ENCODE measurements at places on chromosomes 1 and 21.

DNA sequence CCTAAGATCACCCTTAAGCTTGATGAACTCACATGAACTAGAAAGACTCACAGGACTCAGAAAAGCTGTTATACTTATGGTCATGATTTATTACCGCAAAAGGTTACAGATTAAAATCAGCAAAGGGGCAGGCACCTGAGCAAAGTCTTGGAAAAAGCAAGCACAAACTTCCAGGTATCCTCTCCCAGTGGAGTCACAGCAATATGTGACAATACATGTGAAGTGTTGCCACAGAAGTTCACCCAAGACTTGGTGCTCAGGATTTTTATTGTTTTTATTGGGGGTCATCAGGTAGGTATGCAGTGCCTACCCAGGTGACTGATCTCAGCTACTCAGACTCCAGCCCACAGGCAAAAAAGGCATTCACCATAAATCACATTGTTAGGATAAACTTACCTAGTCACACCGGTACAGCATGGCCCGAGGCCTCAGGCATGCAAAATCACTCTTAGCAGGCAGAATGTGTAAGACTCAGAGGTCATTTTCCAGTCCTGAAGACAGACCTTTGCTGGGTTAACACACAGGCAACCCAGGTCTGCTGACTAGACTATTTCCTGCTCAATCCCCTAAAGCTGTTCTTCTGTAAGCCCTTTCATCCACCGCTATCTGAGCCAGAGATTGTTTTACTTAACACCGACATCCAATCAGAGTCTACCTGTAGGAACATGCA is 55.6 kb downstream of the SSX2IP start:
- DNase-seq, result no peak

DNA sequence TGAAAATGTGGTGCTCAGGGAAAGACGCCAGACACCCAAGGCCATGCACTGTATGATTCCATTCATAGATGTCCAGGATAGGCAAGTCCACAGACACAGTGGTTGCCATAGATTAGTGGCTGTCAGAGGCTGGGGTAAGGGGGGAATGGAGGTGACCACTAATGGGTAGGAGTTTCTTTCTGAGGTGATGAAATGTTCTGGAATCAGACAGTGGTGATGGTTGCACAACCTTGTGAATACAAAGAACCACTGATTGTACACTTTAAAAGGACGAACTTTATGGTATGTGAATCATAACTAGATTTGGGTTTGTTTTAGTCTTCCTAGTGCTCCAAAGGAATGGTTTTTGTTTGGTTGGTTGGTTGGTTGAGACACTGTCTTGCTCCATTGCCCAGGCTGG is 51.7 kb downstream of the PRAMEF20 start:
- no peak for DNase-seq

- no peak for DNase-seq
Observed at GRCh38 chr1:47622776-47623556, 185.1 kb downstream of the FOXD2 start.

DNA sequence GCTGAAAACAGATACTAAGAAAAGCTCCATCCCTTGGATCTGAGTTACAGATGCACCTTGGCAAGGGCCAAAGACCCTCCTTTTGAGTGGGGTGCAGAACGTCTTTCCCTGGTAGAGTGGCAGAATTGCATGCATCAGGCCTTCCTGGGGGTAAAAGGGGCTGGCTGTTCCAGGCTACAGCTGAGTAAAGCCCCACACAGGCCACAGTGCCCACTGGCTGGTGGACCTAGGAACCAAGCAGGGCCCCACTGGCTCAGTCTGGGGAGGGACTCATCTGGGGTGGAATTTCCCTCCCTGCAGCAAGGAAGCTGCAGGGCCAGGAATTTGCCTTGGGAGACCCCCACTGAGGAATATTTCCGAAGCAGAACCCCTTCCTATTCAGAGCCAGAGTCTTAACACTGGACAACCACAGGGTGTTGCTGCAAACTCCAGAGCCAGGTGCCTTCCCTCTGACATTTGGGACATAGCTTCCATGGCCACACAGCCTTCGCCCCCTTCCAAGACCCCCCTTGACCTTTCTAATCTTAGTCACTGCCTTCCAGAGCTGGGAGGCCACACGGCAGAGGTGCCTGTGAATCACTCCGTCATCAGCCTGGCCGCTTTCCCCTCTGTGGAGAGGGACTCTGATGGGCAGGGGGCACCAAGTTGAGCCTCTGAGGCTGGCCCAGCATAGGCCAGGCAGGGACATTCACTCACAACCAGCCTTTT is 52.5 kb downstream of the LACTBL1 start:
- no peak for DNase-seq

- no peak for DNase-seq
Observed at GRCh38 chr1:184775885-184776284, 21.2 kb upstream of the EDEM3 start.

- no peak for DNase-seq
Observed at GRCh38 chr1:94549706-94550105, 8.1 kb upstream of the F3 start.

DNA sequence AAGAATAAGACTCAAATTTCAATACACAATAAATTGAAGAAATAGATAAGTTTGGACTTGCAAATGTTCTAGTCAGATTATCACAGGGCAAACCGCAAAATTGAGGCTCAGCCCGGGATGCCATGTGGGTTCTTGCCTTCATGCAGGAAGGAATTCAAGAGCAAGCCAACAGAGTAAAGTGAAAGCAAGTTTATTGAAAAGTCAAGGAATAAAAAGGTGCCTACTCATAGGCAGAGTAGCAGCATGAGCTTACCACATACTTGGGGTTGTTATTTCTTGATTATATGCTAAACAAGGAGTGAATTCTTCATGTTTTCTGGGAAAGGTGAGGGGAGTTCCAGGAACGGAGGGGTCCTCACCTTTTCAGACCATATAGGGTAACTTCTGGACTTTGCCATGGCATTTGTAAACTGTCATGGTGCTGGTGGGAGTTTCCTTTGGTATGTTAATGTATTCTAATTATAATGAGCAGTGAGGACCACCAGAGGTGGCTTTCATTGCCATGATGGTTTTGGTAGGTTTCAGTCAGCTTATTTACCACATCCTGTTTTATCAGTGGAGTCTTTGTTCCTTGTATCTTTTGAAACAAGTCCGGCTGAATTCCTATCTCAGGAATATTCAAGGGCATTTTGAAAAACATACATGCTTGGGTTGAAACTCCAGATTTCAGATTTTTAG is 2.0 kb upstream of the OR2AK2 start:
- DNase-seq, result no peak

- no peak for DNase-seq
Observed at GRCh38 chr1:77133731-77134358, 85.4 kb downstream of the PIGK start.

GRCh38 chr1:109532365-109533136 is 7.1 kb upstream of the GPR61 start:
- peak; percentile 82 for DNase-seq

GRCh38 chr1:84010136-84010535 is 11.2 kb upstream of the TTLL7 start:
- no peak for DNase-seq

GRCh38 chr1:173478094-173478674 is 1.0 kb downstream of the PRDX6 start:
- DNase-seq, result peak; percentile 34

GRCh38 chr1:169475806-169476387 is 9.8 kb downstream of the SLC19A2 start:
- no peak for DNase-seq

DNA sequence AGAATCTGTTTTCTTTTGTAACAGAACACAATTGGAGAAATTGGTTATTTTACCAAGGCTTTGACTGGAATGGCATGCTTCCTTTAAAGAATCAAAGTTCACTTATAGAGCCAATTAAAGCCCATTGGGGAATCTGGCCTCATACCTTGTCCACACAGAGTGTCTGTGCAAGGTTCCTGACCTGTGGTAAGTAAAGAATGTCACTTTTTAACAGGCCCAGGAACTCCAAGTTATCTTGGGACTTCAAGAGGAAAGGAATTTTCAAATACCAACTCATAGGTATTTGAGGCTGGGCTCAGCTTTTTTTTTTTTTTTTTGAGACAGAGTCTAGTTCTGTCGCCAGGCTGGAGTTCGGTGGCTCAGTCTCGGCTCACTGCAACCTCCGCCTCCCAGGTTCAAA is 2.3 kb upstream of the CATSPERE start:
- no peak for DNase-seq

DNA sequence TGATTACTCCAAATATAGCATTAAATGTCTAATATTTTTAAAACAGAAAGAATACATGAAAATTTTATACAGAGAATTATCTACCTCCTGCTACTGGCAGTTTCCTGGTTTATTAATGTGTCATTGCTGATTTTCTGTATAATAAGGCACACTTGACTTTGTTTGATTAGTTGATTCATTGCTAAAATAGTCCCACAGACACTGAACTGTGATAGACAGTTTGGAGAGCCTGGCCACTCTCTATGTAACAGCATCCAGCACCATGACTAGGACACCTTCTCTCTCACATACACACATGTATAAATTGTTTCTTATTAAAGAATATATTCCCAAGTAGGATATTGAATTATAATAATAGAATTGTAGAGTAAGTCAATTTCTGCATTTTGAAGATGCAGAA is 368.5 kb upstream of the SNX7 start:
- DNase-seq, result no peak

DNA sequence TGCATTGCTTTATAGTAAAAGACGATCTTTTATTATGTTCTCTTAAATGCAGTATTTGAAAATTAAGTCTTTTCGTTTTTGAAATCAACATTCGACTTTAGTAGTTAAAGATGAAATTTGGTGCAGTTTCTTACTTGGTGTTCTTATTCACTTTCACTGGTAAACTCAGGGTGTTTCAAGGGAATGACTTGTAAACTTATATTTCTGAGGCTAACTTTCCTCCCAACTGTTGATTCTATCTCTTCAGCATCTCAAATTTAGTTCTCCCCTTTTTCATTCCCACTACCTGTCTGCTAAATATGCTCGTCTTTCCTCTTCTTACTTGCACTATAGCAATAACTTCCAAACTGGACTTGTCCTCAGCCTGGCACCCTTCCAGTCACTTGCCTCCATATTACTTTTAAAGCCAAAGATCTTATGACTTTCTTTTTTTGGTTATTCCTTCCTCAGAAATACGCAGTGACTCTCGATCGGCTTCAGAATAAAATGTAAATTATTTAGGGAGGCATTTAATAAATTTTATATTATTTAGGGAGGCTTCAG is 988 bp downstream of the SLC35A3 start:
- DNase-seq, result no peak

DNA sequence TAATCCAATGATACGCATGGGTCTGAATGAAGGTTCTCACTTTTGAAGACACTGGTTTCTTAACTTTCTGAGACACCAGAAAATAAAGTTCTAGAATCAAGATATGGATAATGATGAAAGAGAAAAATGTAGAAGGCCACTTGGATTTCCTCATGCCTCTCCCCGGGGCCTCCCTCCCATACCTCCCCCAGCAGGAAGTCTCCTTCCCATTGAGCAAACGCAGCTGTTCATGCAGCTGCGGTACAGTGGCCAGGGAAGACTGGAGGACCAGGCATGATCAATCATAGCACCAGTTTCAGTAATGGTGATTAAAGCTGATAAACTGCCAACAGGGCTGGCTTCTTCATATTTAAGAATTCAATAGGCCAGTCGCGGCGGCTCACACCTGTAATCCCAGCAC is 10.9 kb upstream of the UBR4 start:
- no peak for DNase-seq

- DNase-seq, result no peak
Observed at GRCh38 chr1:160209321-160210046, 4.3 kb downstream of the PEA15 start.

GRCh38 chr1:207858281-207858680 is 52.6 kb downstream of the CD34 start:
- no peak for DNase-seq

DNA sequence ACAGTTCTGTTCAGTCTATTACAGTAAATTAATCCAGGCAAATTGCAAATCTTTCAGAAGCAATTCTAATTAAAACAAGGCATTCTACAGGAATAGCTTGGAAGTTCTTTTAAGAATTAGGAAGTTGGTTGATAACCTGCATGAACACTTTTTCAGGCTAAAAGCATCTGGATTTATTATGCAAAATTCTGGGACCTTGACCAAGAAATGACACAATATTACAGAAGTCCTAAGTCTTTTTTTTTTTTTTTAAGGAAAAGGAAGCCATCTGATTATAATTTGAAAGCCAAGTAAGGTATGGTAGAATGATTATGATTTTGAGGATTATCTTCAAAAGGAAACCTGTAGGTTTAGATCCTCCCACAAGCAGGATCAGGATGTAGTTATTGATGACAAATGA is 74.7 kb upstream of the KCNK2 start:
- no peak for DNase-seq

GRCh38 chr21:18384771-18385170 is 18.8 kb downstream of the TMPRSS15 start:
- DNase-seq, result no peak

DNA sequence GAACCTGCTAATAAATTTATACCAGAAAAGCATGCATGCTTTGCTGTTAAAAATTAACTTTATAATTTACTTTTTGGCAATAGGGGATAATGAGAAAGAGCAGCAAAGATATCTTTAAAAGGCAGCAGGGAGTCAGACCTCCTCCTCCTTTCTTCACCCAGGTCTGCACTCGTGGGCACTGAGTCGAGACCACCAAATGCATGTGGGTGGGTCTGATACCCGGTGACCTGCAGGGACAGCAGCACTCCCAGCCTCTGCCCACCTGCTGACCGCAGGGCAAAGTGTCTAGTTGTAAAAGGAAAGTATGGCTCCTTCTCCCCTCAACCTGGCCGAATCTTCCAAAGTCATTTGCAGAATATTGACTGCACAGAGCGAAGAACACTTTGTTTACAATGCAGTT is 43.7 kb upstream of the KIF26B start:
- no peak for DNase-seq

- no peak for DNase-seq
Observed at GRCh38 chr1:244361764-244362473, 89.8 kb downstream of the ADSS2 start.

- no peak for DNase-seq
Observed at GRCh38 chr1:165662186-165662585, 31.2 kb downstream of the MGST3 start.

- DNase-seq, result no peak
Observed at GRCh38 chr1:82848043-82848442, 1047.3 kb downstream of the ADGRL2 start.

DNA sequence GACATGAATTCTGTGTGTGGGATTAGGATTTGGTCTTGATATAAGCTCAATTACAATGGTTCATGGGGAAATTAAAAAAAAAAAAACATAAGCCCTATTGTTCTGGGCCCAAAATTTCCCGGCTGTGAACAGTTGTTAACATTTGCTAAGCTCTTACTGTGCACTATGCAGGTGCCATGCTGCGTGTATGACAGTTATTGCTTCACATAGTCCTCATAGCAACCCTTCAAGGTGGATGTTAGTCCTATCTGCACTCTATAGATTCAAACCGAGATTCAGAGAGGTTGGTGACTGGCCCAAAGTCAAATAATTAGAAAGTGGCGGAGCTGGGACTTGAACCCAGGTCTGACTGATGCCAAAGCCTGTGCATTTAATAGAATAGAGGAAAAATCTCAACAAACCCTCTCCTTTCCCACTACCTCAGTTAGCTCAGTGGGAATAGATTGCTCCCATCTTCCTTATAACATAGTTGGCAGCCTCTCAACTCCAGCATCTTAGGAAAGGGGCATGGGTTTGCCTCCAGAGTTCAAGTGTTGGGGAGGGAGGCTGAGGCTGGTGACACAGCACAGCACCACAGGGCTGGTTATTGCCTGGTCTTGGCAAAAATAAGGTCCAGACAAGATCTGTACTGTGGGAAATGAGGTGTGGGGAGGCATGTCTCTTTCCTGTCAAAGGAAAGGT is 55.0 kb upstream of the GCLM start:
- no peak for DNase-seq

GRCh38 chr1:85577419-85578320 is 2.9 kb upstream of the CCN1 start:
- peak; percentile 48 for DNase-seq

GRCh38 chr1:147719711-147720225 is 40.6 kb downstream of the GJA5 start:
- DNase-seq, result no peak

Data from Calu3 (cell line).